ENCODE measurements at places on chromosomes 16 and 17. TPM values are rescaled to one million over a fixed set of nuclear protein-coding genes. Genes with fewer than 3 reads are reported as not detected.
A peak's percentile ranks its signal among the peaks of the same experiment; 100 is the strongest.

The CSNK2A2 gene
- 43.3 TPM for polyA plus RNA-seq

The AP2B1 gene
- polyA plus RNA-seq = 105 TPM

The MEAK7 gene
- polyA plus RNA-seq = 17.9 TPM

The RMI2 gene
- 3.3 TPM for polyA plus RNA-seq

The STH gene
- polyA plus RNA-seq = not detected

The MYH8 gene
- not detected for polyA plus RNA-seq

The NFATC3 gene
- 15.8 TPM for polyA plus RNA-seq

The DUS2 gene
- 14.7 TPM for polyA plus RNA-seq

The CALB2 gene
- not detected for polyA plus RNA-seq

The CCL1 gene
- polyA plus RNA-seq = not detected

The CRYBA1 gene
- polyA plus RNA-seq = not detected

- no peak overlapping the region for H3K4me3 ChIP-seq
- no peak overlapping the region for H3K27ac ChIP-seq
- peaks cover 6% of the 10 kb centered on the region for H3K36me3 ChIP-seq
- no peaks in the 10 kb centered on the region for H3K27me3 ChIP-seq
- peaks cover 8% of the 10 kb centered on the region for H3K4me1 ChIP-seq
- DNase-seq = no peak
Observed at GRCh38 chr17:78173097-78173715, 4.8 kb downstream of the SYNGR2 start.

DNA sequence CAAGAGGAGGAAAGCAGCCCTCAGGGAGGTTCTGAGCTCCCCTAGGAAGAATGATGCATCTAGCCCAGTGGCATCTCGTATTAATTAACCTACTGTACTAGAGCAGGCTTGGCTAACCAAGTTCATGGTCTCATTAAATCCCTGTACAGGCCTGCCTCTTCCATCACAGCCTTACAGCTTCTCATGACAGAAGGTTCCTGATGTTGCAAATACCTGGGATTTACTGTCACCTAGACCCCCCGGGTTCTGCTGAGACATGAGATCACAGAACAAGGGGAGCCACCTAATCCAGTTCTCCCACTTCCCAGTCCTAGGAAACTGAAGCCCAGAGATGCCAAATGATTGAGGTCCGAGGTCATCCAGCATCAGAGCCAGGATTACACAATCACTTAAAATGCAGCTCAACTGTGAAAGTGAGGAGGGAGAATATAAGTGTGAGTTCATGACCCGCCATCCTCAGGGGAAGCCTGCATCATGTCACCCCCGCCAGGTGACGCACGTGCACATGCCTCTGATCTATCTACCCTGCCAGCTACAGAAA, 23.9 kb downstream of the ACLY start:
- peaks cover 59% of the 10 kb centered on the region for H3K36me3 ChIP-seq
- H3K4me1 ChIP-seq = no peaks in the 10 kb centered on the region
- H3K27ac ChIP-seq = no peak overlapping the region
- no peak overlapping the region for H3K4me3 ChIP-seq

DNA sequence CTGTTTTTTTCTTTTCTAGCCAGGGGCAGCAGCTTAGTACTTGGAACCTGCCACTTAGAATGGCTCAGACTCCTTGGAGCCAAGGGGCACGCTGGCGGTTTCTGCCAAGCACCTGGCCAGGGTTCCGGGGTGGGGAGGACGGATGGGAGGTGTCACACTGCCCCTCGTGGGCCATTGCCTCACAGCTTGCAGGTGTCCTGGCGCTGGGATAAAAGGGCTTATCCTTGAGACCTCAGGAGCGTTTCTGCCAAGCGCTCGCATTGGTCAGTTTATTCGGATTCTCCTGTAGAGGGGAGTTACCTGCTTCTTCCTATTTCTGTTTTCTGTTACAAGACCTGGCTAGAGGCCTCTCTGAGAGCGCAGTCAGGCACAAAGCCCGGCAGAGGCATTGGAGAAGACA, 234.6 kb downstream of the MSI2 start:
- H3K4me1 ChIP-seq = no peaks in the 10 kb centered on the region
- H3K36me3 ChIP-seq = no peaks in the 10 kb centered on the region
- H3K27ac ChIP-seq = no peak overlapping the region
- DNase-seq = no peak
- no peak overlapping the region for H3K4me3 ChIP-seq

- H3K27me3 ChIP-seq = peaks cover 19% of the 10 kb centered on the region
- no peaks in the 10 kb centered on the region for H3K36me3 ChIP-seq
- DNase-seq = no peak
- H3K4me3 ChIP-seq = peak overlapping the region; percentile 25
Observed at GRCh38 chr17:7445619-7445968, 733 bp downstream of the CHRNB1 start.

DNA sequence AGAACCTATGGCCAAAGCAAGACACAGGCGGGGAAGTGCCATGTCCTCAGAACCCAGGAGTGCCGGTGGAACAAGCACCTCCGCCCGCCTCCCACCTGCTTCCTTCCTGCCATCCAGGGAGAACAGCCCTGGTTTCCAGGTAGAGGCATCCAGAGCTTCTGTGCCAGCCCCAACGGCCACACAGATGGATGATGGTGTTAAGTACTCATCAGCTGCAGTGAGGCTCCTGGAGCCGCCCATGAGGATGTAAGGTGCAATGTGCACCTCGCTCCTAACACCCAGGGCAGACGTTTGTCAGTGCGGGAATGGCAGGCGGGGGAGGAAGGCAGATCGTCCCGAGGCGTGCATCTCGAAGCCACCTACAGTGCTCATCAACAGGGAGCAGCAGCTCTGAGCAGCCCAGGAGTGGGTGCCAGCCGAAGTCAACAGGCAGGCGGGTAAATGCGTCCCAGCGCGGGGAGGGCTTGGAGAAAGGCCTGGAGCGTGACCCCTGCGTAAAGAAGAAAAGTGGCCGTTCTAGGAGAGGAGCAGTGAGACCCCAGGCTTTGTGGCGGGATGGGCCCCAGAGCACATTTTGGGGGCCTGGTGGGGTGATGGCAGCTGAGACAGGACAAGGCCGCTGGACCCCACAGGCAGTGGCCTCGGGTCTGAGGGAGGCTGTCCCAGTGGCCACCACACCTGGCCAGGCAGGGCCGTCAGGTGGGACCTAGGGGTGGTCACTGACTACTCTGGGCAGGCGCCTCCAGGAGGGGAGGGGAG, 46.1 kb upstream of the ACSF3 start:
- H3K27ac ChIP-seq = no peak overlapping the region
- H3K4me3 ChIP-seq = no peak overlapping the region
- no peaks in the 10 kb centered on the region for H3K36me3 ChIP-seq
- H3K4me1 ChIP-seq = no peaks in the 10 kb centered on the region
- no peaks in the 10 kb centered on the region for H3K27me3 ChIP-seq

- DNase-seq = peak; percentile 16
- no peak overlapping the region for H3K4me3 ChIP-seq
- H3K4me1 ChIP-seq = no peaks in the 10 kb centered on the region
- H3K27ac ChIP-seq = no peak overlapping the region
Observed at GRCh38 chr16:66886914-66887313, 6.6 kb downstream of the PDP2 start.

DNA sequence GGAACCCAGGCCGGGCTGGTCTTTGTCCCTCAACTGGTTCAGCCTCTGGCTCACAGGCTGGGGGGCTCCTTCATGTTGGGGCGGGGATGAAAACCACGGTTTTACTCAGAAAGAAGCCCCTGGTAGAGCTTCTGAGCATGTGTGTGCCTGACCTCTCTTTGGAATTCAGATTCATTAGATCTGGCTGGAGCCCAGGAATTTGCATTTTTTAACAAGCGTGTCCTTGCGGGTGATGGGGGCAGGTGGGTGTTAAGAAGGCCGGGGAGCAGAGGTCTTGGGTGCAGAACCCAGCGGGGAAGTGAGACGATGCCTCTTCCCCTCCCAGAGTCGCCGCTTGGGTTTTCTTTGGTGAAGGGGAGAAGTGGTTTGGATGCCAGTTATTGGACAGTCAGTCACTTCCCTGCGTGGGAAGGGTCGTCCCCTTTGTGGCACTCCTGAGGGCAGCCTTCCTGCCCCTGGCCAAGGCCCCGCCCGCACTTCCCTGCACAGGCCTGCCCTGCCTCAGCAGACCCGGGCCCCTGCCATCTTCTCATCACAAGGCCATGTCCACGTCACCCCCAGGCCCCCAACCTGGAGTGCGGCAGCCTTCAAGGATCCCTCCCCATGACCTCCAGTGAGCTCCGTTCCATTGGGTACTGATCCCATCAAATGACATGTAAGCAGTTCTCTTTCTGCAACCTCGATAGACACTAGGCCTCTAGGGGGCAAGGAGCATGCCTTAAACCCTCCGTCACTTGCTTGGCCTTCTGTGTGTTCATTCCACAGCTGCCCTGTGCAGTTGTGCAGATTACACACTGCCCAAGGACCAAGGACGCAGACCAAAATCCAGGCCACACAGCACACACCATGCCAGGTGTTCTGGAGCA, 177.7 kb upstream of the CIBAR2 start:
- no peak for DNase-seq
- no peak overlapping the region for H3K27ac ChIP-seq
- H3K27me3 ChIP-seq = no peaks in the 10 kb centered on the region
- no peak overlapping the region for H3K4me3 ChIP-seq

DNA sequence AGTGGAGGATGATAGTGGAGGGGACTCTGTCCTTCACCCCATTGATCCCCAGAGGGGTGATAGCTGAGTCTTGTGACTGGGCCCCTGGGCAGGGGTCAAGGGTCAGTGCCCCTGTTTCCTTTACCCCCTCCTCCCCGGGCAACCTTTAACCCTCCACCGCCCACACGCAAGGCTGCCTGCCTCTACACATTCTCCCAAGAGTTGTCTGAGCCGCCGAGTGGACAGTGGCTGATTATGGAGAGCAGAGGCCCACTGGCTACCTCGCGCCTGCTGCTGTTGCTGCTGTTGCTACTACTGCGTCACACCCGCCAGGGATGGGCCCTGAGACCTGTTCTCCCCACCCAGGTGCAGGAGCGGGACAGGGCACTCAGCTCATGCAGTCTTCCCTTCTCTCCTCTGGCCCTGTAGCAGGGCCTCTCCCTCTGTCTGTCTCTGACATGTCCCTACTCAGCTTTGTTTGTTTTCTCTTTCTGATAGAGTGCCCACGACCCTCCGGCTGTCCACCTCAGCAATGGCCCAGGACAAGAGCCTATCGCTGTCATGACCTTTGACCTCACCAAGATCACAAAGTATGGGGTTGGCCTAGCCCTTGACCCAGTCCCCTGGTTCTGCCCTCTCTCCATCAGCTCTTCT, at the start of gene SHBG:
TSS of gene SHBG (plus strand) at position 197 of the 633 bp plus-strand sequence. CDS start at position 235, 38 bp downstream.
- H3K27me3 ChIP-seq = no peaks in the 10 kb centered on the region
- no peak for DNase-seq
- no peak within 1 kb of the TSS for H3K27ac ChIP-seq
- H3K4me3 ChIP-seq = no peak within 1 kb of the TSS
- peaks cover 2% of the 10 kb centered on the region for H3K36me3 ChIP-seq
- no peaks in the 10 kb centered on the region for H3K4me1 ChIP-seq

DNA sequence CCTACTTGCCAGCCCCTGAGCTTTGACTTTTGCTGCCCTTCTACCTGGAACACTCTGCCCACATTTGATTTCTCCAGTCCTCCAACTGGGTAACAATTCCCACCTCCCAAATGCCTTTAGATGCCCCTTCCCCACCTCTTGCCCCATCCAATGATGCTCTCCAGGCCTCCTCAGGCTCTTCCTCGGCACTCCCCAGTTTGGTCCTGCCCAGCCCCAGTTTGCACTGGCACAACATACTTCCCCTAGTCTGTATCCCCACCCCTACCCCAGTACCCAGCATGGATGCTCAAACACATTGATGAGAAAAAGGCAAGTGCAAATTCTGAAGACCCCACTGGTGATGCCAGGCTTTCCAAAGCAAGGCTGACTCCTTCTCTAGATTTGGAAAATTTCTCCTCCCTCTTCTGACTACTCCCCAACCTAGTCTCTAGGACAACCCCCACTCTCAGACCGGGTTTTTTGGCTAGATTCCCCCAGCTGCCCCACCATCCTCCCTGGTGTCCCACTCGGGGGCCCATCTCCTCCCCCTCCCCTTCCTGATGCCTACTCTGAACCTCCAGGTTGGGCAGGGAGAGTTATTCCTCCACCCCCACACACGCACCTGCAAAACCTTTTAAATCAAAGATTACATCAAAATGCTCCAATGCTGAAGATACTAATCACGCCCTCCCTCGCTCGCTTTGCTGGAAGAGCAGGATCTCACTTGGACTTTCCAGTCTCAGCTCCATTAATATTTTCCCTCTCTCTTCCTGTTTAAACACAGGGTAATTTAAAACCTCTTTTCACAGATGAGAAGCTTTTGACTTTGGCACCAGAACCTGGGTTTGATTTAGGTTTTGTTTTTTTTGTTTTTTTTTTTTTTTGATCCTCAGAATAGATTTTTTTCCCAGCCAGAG, 94.9 kb downstream of the TMEM132E start:
- no peaks in the 10 kb centered on the region for H3K27me3 ChIP-seq
- H3K27ac ChIP-seq = no peak overlapping the region
- no peaks in the 10 kb centered on the region for H3K36me3 ChIP-seq
- no peaks in the 10 kb centered on the region for H3K4me1 ChIP-seq

DNA sequence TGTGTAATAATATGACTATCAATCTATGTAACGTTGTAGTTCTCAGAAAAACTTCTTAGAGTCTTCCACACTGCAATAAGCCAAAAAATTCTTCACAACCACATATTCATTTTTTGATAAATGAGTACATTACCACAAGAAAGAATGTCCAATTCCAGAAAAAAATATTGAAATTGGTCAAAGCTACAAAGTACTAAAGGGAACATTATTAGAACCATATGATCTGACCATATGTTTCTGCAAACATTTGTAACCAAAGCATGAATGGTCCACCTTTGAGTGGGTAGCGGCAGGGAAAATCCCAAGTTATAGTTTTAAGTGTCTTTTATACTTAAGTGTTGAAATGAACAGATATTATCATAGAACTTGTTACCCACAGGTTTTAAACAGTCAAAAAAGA, 71.7 kb upstream of the NACA2 start:
- DNase-seq = no peak
- H3K36me3 ChIP-seq = no peaks in the 10 kb centered on the region
- no peak overlapping the region for H3K27ac ChIP-seq
- peaks cover 23% of the 10 kb centered on the region for H3K4me1 ChIP-seq
- no peaks in the 10 kb centered on the region for H3K27me3 ChIP-seq
- H3K4me3 ChIP-seq = no peak overlapping the region

- H3K36me3 ChIP-seq = no peaks in the 10 kb centered on the region
- no peak for DNase-seq
- no peak overlapping the region for H3K4me3 ChIP-seq
- no peaks in the 10 kb centered on the region for H3K4me1 ChIP-seq
- H3K27ac ChIP-seq = no peak overlapping the region
Observed at GRCh38 chr17:29533976-29534375, 32.9 kb downstream of the ABHD15 start.

- no peak for DNase-seq
- no peak overlapping the region for H3K27ac ChIP-seq
- H3K4me1 ChIP-seq = no peaks in the 10 kb centered on the region
Observed at GRCh38 chr16:3968551-3968950, 88.0 kb upstream of the CREBBP start.

GRCh38 chr16:30892670-30893416, 1.0 kb downstream of the BCL7C start:
- H3K36me3 ChIP-seq = peaks cover 3% of the 10 kb centered on the region
- H3K4me1 ChIP-seq = peaks cover 13% of the 10 kb centered on the region
- no peaks in the 10 kb centered on the region for H3K27me3 ChIP-seq
- peak overlapping the region; percentile 63 for H3K4me3 ChIP-seq
- H3K27ac ChIP-seq = no peak overlapping the region

- DNase-seq = no peak
- H3K4me1 ChIP-seq = no peaks in the 10 kb centered on the region
- H3K4me3 ChIP-seq = no peak overlapping the region
Observed at GRCh38 chr17:35407531-35407930, 24.8 kb downstream of the SLFN12 start.

Measured in endothelial cell of umbilical vein (primary cell).